ENCODE measurements at places on chromosomes 13 and 19.

- no peak for DNase-seq
These were observed at the start of gene SMAD9 for GRCh38 chr13:36919833-36920615. Gene SMAD9 (minus strand): TSS chr13:36920238. CDS start chr13:36879689, 40,549 bp downstream.

DNA sequence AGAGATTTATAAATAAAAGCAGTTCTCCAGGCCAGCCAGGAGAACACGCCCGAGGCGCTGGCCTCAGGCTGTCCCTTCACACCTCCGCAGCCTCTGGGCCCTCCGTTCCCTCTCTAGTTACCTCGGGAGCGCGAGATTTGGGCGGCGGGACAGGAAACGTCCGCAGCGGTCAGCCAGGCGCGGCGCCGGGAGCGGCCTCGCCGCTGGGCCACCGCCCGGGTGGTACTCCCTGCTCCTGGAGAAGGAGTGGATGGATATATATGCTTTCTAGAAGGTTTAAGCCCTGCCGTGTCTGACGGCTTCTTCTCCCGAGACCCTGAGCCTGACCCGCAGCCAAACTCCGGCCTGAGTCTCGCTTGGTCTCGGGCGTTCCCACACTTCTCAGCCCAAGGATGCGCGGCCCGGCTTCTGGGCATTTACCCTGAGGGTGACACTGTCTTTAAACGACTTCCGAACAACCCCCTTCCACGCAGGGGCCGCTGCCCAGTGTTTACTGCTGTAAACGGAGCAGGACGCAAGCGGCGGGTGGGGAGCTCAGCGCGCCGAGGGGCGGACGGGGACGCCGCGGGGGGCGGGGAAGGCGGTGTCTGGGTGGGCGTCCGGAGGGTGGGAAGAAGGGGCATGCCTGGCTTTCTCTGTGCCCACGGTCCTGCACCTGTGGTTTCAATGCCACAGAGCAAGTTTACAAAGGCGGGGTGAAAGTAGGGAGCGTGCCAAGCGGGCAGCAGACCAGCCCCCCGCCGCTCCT lies 2.0 kb upstream of the ZIC2 start:
- no peak for DNase-seq

DNA sequence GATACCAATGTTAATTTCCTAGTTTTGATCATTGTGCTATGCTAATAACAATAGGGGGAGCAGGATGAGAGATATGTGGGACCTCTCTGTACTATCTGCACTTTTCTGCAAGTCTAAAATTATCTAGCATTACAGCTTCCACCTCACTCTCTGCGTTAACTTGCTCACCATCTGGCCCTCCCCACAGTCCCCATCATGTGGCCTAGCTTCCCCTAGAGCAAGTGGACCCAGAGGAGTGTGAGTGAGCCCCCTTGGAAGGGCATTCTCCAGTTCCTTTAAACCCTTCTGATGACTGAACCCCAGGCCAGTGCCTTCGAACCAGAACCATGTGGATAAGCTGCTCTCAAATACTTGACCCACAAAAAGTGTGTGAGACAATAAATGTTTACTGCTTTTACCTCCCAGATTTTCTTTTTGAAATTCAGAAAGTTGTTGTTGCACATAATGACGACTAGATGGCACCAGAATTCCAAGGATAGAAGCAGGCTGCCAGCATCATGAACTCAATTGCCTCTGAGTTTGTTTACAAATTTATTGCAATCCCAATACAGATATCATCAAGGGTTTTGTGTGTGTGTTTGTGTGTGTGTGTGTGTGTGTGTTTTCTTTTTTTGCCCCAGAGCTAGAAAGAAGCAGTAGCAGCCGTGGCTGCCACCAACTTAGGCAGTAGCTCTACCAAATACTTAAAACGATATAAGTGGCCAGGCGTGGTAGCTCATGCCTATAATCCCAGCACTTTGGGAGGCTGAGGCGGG lies 49.0 kb upstream of the ZNF780A start:
- DNase-seq = no peak

GRCh38 chr13:26255115-26255514 lies 1.2 kb downstream of the CDK8 start:
- no peak for DNase-seq

DNA sequence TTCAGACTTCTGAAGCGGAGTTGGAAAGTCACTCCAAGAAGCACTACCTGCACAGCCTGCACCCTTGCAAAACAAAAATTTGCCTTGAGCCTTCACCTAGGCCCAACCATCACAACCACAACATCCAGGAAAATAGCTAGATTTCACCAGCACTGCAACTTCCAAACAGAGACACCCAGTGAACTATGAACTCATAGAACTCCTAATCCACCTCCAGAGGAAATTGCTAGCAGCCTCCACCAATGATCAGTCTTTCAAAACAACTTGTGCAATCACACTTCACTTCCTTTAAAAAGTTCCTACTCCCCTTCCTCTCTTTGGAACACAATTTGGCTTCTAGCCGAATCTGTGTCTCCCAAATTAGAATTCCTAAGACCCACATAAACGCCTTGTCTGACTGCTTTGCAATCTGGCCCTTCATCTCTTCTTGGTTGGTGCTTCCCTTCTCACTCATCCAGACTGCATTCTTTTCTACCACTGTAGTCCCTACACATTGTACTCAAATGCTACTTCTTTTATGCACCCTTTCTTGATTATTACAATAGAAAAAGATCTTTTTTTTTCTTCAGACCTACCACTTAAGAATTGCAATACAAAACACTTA lies 489.2 kb upstream of the ARGLU1 start:
- DNase-seq = no peak

DNA sequence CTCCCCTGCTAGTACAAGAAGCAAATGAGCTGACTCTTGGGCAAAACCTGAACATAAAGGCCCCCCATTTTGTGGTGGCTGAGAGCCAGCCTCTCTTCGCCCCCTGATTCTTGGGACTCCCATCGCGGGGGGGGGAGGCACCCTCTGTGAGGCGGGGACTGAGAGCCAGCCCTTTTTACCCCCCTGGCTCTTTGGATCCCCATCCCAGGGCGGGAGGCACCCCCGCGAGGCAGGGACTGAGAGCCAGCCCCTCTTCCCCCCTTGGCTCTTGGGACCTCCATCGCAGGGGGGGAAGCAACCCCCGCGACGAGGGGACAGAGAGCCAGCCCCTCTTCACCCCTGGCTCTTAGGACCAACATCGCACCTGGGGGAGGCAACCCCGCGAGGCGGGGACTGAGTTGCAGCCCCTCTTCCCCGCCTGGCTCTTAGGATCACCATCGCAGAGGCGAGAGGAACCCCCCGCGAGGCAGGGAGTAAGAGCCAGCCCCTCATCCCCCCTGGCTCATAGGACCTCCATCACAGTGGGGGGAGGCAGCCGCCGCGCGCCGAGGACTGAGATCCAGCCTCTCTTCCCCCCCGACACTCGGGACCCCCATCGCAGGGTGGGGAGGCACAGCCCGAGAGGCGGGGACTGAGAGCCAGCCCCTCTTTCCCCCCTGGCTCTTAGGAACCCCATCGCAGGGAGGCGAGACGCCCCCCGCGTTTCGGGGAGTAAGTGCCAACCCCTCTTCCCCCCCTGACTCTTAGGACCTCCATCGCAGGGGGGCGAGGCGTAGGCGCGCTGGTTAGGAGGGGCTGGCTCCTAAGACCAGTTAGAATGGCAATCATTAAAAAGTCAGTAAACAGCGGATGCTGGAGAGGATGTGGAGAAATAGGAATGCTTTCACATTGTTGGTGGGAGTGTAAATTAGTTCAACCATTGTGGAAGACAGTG lies 2428.4 kb upstream of the PCDH20 start:
- no peak for DNase-seq

GRCh38 chr19:40159744-40160143 lies 31.5 kb upstream of the MAP3K10 start:
- DNase-seq = no peak

DNA sequence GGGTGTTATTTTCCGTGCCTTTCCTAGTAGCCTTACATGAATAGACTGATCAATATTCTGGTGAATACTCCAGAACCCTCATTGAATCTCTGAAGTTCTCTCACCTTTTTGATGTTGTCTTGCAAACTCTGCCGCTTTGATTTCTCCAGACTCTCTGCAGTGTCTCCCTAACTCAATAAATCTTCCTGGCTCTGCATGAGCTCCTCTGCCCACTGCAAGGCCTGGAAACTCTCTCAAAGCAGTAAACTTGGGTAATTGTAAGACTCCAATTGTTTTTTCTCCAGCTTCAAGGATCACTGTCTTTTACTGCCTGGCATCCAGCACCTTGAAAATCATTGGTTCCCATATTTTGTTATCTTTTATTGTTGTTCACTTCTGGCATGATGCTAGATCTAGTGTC lies 198.4 kb downstream of the GPC5 start:
- no peak for DNase-seq

DNA sequence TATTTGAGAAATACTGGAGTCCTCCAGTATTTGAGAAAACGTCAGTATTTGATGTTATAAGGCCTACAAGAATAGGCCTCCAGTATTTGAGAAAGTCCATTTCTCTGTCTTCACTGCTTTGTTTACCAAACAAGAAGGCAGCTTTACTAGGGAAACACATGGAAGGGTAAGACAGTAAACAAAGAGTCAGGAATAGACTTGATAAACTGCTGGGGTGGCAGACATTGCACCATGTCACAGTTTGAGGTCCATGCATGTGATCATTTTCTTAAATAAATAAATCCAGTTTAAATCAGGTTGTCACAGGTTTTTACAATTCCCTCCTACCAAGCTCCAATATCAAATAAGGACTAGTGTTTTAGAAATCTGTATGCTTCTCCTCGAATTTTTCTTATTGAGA lies 1431.0 kb upstream of the SPRY2 start:
- DNase-seq = no peak

- no peak for DNase-seq
These were observed 206.0 kb upstream of the PCDH17 start for GRCh38 chr13:57425531-57425930.

DNA sequence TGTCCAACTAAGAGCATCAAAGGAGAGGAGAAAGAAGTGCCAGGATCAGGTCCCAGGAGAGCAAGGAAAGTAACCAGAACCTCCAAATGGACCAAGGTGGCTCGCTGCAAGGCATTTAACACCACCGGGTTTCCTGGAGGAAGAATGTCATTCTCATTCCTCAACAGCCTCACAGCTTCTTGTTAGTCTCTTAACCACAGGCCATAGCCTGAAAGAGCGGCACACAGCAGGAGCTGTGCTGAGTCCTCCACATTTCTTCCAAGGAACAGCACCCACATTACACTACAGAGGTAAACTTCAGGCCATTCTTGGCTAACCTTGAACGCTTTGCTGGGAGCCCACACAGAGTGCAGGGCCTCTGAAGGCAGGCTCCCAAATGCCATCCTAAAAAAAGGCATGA lies 23.6 kb downstream of the DOCK9 start:
- no peak for DNase-seq

DNA sequence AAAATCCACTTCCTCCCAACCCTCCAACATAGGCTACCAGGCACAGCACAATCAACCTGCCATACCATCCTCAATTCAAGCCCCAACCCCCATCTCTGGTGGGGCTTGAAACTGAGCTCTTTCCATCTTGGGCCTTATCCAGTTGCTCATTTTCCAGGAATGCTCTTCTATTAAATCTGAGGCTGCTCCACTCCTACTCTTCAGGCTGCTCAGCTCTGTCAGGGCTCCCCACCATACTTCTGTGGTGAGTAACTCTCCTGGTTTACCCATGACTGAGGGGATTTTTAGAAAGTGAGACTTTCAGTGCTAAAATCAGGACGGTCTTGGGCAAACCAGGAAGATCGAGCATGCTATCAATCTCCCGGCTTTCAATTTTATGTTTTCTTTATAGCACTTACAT lies 512.8 kb downstream of the LMO7 start:
- DNase-seq = no peak

GRCh38 chr13:98415326-98416070 lies 161.4 kb downstream of the STK24 start:
- DNase-seq = no peak

DNA sequence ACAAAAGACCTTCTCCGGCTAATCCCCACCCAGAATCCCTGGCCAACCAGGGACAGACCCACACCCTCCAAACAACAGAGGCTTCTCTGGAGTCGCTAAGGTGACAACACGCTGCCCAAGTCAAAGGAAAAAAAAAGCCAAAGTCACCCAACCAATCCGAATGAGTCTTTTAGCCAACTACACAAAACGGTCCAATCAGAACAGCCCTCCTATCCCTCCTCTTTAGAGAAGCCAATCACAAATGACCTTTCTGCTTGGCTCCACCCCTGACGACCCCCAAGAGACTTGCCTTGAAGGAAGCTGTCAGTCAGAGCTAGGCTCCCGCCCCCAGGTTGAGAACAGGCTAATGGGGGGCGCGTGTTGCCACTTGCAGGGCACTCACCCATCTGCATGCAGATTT lies 6.6 kb upstream of the FBXW9 start:
- DNase-seq = no peak

DNA sequence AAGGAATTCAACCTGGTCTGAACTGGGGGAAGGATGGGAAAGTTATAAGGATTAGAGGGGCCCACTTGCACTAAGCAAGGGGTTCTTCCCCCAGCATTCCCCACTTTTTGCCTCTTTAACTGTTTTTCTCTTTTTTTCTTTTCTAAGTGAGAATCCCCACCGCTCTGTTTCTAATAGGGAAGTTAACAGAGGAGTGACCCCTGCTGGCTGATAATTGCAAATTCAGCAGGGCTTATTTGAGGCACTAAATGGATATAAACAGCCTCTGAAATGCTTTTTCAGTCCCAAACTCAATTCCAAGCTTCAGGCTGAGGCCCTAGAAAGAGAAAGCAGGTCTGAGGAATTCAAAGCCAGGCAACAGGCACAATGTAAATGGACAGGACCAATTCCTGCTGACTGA lies 38.2 kb upstream of the CEACAM21 start:
- no peak for DNase-seq

- no peak for DNase-seq
These were observed 1.2 kb downstream of the RFXAP start for GRCh38 chr13:36820222-36820621.

DNA sequence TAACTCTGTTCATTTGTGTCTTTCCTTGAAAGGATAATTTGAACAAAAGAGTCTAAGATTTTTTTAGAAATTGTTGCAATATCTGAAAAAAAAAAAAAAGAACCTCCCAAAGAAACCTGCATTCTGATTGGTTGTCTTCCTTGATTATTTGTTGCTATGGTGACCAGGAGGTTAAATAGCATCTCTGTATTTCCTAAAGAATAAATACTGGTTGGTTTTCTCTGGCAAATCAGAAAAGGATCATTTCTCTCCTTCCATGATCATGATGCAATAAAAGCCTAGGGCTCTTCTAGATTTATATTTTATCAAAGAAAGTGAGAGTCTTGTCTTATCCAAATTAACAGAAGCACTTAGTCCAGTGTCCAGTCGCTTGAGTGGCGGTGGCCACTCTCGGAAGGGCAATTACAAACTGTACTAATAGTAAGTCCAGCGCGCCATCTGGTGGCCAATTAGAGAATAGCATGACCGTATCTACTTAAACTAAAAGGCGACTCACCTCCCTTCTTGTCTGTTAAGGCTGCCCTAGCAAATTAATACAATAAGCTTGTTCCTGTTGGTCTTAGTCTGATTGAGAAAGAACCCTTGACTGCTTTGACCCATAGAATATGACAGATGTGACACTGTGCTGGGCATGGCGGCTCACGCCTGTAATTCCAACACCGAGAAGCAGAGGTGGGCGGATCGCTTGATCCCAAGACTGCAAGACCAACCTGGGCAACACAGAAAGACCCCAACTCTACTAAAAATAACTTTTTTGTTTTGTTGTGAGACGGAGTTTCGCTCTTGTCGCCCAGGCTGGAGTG lies 47.0 kb upstream of the PNMA8B start:
- no peak for DNase-seq

- DNase-seq = no peak
These were observed 22.3 kb upstream of the PDCD5 start for GRCh38 chr19:32558607-32559228.

All from cortex of kidney (tissue), 1 donor.